ENCODE measurements at places on chromosomes 7 and 10.
A peak's percentile ranks its signal among the peaks of the same experiment; 100 is the strongest.

DNA sequence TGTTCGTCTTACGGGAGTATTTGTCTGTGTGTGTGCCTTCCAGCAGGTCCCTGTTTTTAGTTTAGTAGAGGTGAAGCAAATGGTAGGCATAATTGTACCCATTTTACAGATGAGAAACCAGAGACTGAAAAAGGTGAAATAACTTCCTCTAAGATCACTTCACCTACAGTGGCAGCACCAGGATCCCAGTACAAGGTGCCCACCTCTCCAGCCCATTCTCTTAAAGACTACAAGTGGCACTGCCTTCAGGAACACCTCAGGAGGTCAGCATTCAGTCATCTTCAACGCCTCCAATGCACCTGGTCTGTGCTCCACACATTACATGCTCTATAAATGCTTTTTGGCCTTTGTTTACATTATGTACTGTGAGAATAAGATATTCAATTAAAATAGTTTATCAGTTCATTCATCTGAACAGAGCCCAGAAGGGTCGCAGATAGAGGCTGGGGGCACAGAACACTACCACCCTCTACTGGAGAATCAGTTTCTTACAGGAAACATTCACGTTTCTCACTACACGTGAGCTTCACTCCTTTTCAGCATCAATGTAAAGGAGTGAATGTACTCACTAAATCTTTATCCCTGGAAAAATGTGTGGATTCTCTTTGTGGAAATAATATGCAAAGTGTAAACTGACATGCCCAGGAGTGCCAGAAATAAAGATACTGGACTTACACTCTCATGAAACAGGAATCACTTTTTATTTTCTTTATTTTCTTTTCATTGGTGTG is 45.5 kb upstream of the ABLIM1 start:
- DNase-seq, result no peak

DNA sequence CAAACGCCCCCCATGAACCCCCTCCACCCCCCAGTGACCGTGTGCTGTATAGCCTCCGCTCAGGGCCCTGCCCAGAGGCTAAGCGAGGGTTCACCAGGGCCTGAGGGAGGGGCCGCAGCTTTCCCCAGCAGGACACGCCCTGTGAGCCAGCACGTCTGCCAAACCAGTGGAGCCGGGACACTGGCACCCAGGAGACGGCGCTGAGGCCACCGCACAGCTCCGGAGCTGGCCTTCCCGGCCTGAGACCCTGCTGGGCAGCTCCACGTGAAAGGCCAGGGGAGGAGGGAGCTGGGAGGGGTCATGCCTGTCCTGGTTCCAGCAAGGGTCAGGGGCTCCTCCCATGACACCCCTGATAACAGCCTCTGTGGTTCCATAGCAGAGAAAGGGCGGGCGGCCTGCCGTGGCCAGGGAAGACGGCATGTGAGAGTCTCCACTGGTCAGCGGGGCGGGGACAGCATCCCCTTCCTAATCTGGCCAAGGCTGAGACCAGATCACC is 278.3 kb downstream of the ELFN1 start:
- no peak for DNase-seq

DNA sequence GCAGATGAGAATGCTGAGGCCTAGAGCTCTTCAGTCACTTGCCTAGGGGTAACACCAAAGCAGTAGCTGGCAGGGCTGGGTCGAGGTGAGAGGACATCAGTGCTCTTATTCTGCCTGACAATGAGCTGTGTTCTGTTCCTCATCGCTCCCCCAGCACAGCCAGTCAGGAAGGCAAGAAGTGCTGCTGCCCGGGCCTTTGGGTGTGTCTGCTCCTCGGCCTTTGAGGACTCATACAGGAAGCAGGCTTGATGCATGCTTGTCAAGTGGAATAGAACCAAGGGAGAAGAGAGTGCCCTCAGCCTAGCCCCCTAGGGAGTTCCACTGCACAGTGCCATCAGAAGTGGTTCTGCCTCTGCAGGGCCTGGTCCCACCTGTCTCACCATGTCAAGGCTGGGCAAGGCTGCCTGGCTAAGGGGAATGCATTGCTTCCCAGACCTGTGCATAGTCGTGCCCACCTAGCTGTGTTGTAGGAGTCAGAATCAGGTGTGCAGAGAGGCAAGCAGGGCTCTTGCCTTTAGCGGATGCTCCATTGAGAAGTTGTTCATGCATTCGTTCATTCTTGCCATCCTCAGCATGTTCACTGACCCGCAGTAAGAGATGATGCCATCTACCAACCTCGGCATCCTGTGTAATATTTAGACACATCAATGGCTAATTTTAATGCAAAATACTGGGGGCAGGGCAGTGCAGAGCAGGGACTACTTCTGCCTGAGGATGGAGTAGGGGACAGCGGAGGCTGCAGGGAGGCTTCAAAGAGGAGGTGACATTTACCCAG is 156.6 kb downstream of the RPS24 start:
- no peak for DNase-seq

- no peak for DNase-seq
Measured at GRCh38 chr7:98629001-98629431, 11.9 kb downstream of the NPTX2 start.

DNA sequence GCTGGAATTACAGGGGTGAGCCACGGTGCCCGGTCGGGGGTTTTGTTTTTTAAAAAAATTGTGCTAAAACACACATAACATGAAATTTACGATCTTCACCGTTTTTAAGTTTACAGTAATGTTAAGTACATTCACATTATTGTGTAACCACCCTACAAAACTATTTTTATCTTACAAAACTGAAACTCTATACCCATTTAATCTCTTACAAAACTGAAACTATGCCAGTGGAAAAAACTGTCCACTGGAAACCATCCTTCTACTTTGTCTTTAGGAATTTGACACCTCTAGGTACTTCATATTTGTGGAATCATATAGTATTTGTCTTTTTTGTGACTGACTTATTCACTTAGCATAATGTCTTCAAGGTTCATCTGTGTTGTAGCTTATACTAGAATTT is 1.0 kb upstream of the PSMC2 start:
- DNase-seq, result no peak

DNA sequence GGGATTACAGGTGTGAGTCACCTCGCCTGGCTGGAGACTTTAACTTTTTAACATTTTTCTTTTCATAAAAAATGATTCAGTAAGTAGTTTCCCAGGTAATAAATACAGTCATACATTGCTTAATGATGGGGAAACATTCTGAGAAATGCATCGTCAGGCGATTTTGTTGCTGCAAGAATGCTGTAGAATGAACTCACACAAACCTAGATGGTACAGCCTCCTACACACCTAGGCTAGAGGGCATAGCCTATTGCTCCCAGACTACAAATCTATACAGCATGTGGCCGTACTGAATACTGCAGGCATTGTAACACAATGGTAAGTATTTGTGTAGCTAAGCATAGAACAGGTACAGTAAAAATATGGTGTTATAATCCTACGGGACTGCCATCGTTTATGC is 108.5 kb upstream of the SFMBT2 start:
- DNase-seq, result no peak

GRCh38 chr7:11749629-11750028 is 82.4 kb downstream of the THSD7A start:
- DNase-seq, result no peak

- no peak for DNase-seq
Measured at GRCh38 chr7:129401967-129402860, 32.0 kb upstream of the STRIP2 start.

GRCh38 chr10:11849911-11850310 is 26.8 kb downstream of the PROSER2 start:
- DNase-seq, result peak; percentile 18

GRCh38 chr7:14389595-14389994 is 400.1 kb upstream of the ETV1 start:
- no peak for DNase-seq

DNA sequence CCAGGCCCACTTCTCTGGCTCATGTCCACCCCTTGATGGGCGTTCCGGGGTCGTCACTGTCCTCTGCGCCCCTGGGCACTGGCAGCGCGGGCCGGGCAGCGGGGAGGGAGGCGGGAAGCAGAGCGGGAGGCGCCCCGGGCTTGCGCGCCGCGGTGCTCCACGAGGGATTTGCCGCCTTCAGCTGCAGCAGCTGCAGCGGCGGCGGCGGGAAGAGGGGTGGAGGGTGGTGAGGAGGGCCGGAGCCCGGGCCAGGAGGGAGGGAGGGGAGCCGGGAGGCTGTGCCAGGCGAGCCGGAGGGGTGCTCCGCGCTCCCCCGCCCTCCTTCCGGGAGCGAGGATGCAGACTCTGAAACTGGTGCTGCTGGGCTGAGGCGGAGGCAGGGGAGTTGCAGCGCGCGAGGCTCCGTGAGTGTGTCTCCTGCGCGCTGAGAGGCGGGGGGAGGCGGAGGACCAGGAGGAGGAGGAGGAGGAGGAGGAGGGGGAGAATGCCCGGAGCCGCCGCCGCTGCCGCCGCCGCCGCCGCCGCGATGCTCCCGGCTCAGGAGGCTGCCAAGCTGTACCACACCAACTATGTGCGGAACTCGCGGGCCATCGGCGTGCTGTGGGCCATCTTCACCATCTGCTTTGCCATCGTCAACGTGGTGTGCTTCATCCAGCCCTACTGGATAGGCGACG is at the start of gene LHFPL3:
Gene LHFPL3 (plus strand): TSS at position 308 of the 674 bp plus-strand sequence.
- DNase-seq, result no peak

DNA sequence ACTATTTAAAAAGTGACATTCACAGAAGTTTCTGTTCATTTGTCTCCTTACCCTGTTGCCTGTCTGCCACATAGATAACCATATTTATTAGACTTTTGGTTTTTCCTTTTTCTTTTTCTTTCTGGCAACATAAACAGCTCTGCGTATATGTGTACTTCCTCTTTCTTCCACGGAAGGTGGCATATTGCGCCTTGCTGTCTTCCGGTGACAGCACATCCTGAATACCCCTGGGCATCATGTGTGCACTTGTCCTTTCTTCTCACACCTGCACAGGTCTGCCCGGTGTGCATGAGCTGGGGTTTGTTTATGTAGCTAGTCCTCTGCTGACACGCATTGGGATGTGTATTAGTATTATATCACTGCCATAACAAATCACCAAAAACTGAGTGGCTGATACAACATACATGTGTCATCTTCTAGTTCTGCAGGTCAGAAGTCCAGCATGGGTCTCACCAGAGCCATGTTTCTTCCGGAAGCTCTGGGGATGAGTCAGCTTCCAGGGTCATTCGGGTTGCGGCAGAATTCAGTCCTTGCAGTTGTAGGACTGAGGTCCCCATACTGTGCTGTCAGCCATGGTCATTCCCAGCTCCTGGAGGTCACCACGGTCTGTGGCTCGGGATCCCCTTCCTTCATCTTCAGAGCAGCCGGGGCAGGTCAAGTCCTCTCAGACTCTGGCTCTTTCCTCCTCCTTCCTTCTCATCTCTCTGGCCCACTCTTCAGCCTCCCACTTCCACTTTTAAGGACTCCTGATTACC is 596.0 kb upstream of the FOXK1 start:
- DNase-seq, result no peak
